ENCODE measurements at places on chromosomes 6 and 20.

- no peak for DNase-seq
Measured at GRCh38 chr6:111642463-111643158, 36.9 kb upstream of the TRAF3IP2 start.

- DNase-seq, result no peak
Measured at GRCh38 chr6:155432293-155432692, 23.3 kb downstream of the NOX3 start.

DNA sequence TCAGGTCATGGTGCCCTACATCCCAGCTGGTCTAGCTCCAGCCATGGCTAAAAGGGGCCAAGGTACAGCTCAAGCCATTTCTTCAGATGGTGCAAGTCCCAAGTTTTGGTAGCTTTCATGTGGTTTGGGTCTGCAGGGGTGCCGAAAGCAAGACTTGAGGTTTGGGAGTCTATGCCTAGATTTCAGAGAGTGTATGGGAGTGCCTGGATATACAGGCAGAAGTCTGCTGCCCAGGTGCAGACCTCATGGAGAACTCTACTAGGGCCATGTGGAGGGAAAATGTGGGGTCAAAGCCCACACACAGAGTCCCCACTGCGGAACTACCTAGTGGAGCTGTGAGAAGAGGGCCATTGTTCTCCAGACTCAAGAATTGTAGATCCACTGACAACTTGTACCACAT is 1000.9 kb upstream of the ADGRB3 start:
- DNase-seq, result no peak

DNA sequence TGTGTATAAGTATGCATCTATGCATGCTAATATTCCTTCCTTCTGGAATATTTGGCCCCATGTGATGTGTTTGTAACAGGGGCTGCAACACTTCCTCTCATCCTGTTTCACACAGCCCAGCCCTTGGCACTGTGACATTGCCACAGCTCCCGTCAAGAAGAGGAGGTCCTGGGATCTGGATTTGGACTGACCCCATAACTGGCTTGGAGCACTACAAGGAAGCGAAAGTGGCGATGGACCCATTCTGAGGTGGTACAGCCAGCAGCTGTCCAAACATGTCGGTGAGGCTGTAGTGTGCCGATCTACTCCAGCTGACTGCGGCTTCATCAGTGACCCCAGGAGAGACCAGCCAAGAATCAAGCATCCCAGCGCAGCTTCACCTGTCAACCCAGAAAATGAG is 18.2 kb downstream of the SYNDIG1 start:
- no peak for DNase-seq

DNA sequence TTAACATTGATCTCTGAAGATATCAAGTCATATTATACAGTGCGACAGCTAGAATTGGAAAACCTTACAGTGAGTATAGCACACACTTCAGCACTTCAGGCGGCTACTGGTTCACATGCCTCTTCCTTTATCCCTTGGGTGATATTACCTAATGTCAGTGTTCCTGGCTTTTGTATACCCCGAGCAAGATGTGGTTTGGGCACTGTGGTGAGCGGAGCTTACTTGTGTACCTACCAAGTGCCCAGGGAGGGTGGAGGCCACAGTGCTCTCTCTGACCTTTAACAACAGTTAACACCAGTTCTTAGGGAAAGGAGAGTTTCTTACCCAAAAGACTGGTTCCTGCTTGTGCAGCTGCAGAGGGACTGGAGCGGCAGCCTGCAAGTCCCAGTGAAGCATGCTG is 64.4 kb downstream of the PTPN1 start:
- DNase-seq, result no peak

Measured in NCI-H187 treated with DMSO at 0.1 percent for 48 hours (cell line).